ENCODE measurements at places on chromosomes 3 and 15.

DNA sequence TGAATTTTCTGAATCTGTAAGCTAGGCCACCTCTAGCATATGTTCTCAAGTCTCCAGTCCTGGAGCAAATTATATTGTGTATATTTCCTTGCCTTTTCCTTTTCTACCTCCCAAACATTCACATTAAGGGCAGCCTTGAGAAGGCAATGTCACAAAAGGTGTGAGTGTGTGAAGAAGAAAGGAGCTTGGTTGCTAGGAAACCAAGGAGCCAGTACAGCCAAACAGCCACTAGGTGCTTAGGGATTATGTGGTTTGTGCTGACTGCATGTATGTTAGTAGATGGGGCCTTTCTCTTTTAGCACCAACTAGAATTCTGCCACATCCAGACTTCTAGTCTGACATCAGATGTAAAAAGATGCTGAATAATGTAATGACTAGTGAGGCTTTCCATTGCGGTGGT, 118.8 kb upstream of the DAZL start:
- DNase-seq = no peak

- no peak for DNase-seq
Measured at GRCh38 chr3:29635888-29636287, 355.0 kb downstream of the RBMS3 start.

GRCh38 chr15:65517866-65518207, 348 bp upstream of the DPP8 start:
- DNase-seq = no peak

GRCh38 chr15:100806157-100806556, 73.5 kb upstream of the ALDH1A3 start:
- DNase-seq = no peak

DNA sequence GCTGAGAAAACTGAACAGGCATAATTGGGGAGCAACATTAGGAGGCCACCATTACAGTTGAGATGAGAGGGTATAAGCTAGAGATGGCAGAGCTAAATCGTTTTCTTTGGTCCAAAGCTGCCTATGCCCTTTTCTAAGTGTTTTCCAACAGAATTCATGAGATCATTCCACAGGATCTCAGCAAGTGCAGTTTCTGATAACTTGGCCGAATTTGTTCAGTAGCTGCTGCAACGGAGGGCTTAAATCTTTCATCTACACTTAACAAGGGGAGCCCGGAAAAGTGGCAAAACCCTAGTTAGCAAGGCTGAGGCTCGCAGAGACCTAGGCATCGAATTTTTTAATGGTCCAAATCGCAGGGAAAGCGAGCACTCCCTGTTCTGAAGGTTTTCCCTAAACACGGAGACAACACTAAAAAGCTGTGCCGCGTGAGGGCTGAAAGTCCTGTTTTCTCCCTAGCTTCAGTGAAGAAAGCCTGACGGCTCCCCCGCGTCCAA, 531 bp upstream of the BLOC1S6 start:
- DNase-seq = no peak

- DNase-seq = no peak
Measured at GRCh38 chr3:90241481-90241880, 1134.1 kb downstream of the EPHA3 start.

- DNase-seq = no peak
Measured at GRCh38 chr3:106616556-106616955, 747.7 kb upstream of the CBLB start.

DNA sequence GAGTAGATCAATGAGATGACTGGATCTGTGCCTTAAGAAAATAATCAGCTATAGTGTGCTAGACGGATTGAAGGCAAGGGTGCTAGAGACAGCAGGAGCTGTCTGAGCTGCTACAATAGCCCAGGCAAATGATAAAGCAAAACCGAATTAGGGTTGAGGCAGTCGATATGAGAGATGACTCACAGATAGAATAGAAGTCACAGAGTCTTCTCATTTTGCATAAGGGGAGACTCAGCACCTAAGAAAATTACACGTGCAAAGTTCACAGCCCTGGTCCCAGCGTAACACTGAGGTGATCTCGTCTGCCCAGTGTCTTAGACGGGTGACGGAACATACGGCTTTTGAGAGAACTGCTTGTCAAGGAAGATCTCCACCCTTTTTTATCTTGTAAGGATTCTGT, 11.6 kb downstream of the LPP start:
- no peak for DNase-seq
